ENCODE measurements at places on chromosomes 3 and 15.

DNA sequence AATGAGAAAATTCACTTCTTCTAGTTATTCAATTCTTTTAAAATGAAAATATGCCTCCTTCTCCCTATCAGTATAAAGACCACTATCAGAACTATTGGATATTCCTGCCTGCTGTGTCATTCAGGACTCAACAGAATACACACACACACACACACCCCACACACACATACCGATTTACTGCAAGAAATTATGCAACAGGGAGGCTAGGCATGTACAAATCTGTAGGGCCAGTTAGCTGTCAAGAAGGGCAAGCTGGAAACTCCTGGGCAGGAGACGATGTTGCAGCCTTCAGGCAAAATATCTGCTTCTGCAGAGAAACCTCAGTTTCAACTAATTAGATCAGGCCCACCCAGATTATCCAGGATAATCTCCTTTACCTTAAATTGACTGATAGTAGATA, 13.9 kb upstream of the RYR3 start:
- DNase-seq = no peak

DNA sequence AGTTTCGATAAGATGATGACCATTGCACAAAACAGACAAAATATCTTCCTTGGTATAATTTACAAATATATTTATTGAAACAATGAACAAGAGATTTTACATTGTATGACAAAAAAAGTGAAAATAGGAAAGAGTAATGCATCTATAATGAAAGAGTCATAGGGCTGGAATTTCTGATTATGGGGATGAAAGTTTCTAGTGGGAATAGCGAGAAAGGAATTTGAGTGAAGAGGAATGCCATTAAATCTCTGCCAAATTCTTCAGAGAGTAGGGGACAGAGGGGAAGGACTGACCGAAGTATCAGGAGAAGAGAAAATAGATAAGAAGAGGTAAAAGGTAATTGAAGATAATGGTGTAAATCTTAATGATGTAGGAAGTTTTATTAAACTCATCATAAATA, 125.4 kb downstream of the VGLL3 start:
- no peak for DNase-seq

- no peak for DNase-seq
These were observed 26.1 kb upstream of the KLHL6 start for GRCh38 chr3:183581496-183582155.

DNA sequence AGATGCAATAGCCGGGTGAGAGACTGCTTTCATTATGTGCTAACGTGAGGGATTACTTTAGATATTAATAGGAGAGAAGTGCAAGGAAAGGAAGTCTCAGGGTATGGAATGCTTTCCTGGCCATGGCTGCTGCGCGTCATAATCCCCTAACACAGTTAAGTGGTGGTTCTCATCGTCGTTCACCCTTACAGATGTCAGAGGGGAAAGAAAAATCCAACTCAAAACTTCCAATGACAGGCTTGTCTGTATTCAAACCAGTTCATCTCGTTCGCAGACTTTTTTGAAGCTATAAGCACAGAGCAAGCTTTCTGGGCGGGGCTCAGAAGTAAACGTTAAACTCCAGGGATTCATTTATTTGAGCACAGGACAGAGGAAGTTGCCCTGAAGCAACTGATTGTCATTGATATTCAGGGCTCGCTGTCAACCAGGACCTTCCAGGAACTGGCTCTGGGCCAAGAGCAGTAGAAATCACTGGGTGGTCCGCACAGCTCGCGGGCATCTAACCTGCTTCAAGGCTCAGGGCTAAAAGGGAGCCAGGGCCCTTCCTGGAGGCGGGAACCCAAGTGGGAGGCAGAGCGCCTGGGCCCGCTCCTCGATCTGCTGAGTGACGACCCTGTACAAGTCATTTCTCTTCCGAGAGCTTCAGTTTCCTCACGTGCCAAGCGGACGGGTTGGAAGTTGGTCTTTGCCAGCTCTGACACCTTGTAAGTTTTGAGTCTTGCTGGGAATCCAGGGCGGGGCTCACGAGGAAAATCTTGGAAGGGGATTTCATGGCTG, 1.1 kb upstream of the LPP start:
- no peak for DNase-seq

GRCh38 chr3:37661615-37662306, 199.9 kb upstream of the CTDSPL start:
- DNase-seq = no peak

DNA sequence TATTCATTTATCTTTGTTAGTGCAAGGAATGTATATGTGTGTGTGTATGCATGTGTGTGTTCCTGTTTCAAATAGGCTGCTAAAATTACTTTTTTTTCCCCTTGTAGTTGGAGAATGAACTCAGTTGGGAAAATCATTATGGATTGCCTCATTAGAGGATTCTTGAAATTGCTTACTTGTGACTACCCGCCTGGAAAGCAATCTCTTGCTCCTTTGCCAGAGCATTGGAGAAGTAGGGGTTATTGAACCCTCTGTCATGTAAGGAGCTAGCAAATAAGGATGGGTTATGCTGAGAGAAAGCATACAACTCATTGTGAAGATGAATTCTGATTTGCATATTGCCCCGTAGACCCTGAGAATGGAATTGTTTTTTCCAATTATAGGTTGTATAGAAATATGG, 474.5 kb downstream of the CADM2 start:
- no peak for DNase-seq

GRCh38 chr3:115423170-115423569, 200.1 kb upstream of the GAP43 start:
- DNase-seq = no peak

- DNase-seq = no peak
These were observed 371.7 kb upstream of the GBE1 start for GRCh38 chr3:82133070-82133606.

DNA sequence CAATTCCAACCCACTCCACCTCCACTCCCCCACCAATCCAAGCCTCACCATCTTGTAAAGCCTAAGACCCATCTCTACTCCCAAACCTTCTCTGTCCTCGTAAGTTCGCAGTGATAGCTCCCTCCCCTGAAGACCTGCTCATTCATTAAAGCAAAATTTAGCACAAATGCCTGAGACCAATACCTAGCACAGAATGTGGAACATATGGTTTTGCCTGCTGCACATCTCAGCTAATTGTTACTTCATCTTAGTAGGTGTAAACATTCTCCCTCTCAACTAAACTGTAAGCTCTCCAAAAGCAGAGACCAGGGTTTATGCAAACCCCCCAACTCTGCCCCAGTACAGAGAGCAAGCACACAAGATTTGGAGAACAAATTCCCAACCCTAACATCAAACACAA, 20.5 kb downstream of the DCLK3 start:
- no peak for DNase-seq

DNA sequence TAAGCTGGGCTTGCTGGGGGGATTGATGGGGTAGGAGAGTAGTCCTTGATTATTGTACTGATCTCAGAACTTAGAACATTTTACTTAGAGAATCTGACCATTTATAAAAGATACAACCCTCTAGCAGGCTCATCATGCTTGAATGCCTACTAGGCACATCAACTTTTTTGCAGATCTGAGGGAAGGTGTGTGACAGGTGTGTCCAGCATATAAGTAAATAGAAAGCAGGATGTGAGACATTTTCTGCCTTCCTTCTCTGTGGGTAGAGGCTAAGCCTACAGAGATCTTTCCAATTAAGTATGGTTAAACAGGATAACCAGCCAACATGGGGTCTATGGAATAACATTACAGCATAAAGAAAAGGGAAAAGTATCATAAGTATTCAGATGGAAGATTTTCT, 159.1 kb downstream of the AKAP13 start:
- no peak for DNase-seq

DNA sequence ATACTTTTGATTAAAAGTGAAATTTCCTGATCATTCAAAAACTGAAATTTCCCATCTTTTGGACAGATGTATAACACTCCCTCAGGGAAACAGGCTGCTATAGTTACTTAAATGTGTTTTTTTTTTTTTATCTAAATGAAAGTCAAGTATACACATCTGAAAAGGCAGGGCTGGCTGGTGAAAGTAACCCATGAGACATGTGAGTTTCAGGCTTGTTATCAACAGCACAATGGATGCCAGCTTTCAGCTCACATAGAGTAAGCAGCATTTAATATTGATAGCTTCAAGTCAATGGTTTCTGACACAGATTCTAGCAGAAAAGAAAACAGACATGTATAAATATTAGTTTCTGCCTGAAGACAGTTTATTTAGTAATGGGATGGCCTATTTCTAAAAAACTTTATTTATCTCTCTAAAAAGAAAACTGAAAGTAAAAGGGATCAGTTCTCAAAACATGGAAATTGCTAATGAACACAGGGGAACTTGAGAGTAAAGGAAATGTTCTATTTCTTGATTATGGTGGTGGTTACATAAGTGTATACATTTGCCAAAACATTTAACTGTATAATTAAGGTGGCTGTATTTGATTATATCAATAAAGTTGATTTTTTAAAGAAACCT, 89.7 kb upstream of the CMC1 start:
- no peak for DNase-seq

GRCh38 chr3:138180375-138181029, 5.8 kb upstream of the DBR1 start:
- no peak for DNase-seq

GRCh38 chr15:82832601-82833361, 23.4 kb downstream of the WHAMM start:
- DNase-seq = no peak

GRCh38 chr3:147341727-147342126, 64.6 kb downstream of the ZIC4 start:
- DNase-seq = no peak

GRCh38 chr15:83248151-83249029, 36.1 kb downstream of the BNC1 start:
- no peak for DNase-seq

DNA sequence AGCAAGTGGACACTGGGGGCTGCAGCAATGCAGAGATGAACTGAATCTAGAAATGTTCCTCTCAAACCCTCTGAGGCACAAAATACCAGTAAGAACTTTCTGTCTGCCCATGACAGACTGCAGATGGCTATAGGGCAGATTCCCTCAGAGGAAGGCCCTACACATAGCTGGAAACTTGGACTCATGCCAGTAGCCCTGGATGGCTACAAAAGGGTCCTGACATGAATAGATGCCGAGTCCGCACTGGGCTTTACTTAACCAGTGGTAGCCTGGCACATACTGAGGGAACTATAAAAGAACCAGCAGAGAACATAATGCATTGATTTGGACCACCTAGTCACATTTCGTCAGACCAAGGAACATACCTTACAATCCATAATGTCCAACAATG, 66.7 kb downstream of the C3orf80 start:
- no peak for DNase-seq

- no peak for DNase-seq
These were observed 66.9 kb upstream of the NTRK3 start for GRCh38 chr15:88323468-88323867.

DNA sequence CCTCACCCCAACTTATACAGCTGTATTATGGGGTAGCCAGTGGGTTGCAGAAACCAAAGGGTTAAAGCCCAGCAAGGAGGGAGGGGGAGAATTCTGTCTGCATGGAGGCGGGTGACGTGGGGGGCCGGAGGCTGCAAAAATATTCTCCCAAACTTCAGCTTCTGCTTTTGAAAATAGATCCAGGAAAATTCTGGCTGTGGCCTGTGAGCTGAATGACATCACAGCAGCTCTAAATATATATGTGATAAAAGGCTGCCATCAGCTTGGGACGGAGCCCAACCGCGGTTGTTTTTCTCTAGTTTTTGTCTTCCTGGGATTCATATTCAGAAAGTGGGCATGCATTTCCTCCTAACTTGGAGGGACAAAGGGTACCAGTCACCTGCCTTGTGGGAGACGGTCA, 27.6 kb downstream of the MAPKAPK3 start:
- no peak for DNase-seq

DNA sequence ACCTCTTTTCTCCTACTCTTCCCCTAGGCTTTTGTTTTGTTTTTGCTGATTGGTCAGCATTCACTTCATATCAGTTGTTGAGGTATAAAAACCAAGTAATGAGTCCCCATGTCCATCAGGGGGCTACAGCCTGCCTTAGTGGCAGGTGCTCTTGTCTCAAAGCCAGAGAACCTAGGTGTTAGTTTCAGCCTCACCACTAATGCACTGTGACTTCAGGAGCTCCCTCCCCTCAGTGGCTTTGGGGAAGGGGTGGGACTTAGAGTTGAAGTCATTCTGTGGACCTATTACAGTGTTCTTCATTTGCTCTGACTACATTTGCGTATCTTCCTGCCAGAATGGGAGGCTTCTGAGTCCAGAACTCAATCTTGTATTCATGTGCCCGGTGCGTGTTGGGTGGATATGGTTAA, 41.6 kb downstream of the NR2C2 start:
- peak; percentile 4 for DNase-seq

DNA sequence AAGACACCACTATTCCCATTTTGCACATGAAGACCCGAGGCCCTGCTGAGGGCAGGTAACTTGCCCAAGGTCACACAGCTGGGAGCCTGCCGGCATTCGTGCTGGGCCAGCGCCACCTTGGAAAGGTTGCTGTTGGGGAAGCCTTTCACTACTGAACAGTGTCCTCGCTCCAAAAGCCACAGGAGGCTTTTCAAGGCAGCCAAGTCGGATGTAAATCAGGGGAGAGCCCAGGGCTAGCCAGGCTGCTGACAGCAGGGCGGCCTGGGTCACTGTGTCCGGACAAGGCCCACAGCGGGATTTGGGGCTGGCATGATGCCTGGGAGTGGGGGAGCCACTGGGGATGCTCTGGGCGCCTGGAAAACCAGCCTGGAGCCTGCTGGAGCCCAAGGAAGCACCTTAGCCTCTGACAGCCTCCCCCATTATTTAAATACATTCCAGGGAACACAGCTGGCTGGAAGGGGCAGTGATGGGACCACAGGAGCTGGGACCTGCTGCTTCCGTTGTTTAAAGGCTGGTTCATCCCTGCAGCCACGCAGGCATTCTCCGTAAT, 10.5 kb downstream of the SLC6A6 start:
- DNase-seq = no peak

DNA sequence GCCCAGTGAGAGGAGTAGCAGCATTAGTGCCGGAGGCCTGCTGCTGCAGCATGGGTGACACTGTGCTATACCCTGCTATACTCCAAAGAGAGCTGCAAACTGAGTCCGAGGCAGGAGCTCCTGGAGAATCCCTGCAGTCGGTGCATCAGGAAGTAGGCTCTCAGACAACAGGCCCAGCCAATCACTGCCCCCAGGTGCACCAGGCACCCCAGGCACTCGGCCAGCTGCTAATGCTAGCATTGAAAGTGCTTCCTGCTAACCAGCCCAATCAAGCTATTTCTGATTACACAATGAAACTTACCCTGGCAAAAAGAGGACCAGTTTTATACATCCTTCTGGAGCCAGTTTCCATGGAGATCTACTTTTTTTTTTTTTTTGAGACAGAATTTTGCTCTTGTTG, 45.6 kb upstream of the IREB2 start:
- DNase-seq = no peak

- no peak for DNase-seq
These were observed 19.5 kb downstream of the SMARCC1 start for GRCh38 chr3:47762233-47762632.

- DNase-seq = no peak
These were observed 377.2 kb downstream of the GABRB3 start for GRCh38 chr15:26395624-26396023.

DNA sequence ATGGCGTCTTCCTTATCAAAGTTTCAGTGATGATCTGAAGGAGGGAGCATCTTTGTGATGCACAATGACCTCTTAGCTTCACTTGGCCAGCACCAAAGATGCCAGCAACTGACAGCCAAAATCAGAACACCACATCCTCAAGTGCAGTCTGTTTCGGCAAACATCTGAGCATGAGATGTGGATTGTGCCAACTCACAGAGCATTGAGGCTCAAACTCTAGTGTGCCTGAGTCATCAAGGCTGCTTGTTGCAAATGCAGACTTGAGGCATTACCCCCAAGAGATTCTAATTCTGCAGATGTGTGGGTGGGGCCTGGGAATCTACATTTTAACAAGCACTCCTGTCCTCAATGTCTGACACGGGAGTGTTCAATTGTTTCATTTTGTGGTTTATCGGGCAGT, 35.8 kb downstream of the ABHD5 start:
- DNase-seq = no peak

GRCh38 chr3:69948246-69948862, 51.2 kb upstream of the SAMMSON start:
- DNase-seq = no peak

All from stimulated activated CD8-positive, alpha-beta memory T cell treated with anti-CD3 and anti-CD28 coated beads, Interleukin-7, amount 100 ng/mL, for 24 hours (primary cell).